ENCODE measurements at places on chromosomes 16 and 17.

DNA sequence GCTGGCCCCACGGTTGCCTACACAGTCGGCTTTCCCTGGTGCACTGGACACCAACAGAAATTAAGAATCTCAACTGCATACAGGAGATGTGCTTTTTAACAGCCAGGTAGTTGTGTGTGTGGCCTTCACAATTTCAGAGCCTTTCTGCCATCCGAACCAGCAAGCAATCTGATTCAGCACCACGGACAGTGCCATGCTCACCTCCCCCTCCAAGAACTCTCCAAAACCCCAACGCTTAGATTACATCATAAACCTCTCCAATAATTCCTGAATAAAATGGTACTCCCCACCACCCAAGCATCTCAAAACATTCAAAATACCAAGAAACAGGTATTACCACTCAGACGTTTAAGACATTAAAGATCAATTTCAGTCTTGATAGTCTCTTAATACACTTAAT, 31.8 kb downstream of the USP7 start:
- peak; percentile 72 for DNase-seq

DNA sequence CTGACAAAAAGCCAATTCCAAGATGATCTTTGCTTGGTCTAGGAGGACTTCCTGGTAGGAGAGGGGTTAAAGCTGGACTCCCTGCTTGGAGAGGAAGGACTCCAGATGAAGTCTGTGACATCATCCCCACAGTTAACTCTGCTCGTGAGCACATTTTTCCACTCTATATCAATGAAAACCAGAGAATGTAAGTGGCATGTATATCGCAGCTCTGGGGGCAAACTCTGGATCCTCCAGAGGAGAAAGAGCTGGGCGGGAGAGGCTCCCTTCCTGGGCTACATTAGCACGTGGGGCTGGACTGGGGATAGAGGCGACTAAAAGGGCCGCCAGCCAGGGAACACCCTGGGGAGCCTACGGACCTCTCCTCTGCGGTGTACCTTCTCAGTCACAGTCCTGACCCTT, 34.1 kb downstream of the HIC1 start:
- peak; percentile 56 for DNase-seq

DNA sequence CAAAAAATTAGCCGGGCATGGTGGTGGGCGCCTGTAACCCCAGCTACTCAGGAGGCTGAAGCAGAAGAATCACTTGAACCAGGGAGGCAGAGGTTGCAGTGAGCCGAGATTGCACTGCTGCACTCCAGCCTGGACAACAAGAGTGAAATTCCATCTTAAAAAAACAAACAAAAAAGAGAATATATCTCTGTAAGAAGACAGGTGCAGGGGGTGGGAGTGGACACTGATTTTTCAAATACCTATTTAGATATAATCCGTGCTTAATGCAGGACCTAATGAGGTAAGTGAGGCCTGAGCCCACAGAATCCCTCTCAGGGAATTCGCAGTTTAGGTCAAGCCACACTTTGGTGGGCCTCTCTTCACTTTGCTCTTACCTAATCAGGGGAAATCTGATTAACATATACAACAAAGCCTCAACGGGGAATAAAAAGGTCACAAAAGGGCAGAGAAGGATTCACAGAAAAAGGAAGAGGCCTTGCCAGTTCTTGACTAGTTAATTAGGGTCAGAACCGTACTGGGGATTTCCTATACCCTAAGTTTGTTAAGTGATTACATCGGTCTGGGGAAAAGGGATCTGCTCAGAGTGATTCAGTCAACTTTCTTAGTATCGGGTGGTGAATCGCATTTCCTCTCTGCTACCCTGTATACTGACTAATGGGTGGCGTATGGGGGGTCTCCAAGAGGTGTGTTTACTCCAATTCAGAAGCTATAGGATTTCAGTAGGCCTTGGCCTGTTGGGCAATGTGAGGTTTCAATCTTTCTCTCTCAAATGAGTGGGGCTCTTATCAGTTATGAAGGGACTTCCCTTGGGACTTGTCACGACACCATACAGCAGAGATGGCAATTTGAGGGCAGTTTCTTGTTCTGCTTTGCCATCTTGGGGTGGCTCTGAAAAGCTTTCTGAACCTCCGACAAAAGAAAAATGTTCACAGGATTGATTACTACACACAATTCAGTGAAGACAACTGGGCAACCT, 1.9 kb upstream of the NFAT5 start:
- no peak for DNase-seq

GRCh38 chr17:74972107-74972972, at the start of gene HID1:
HID1 (minus strand) TSS chr17:74972759; CDS start chr17:74972656, 103 bp downstream.
- DNase-seq = no peak

DNA sequence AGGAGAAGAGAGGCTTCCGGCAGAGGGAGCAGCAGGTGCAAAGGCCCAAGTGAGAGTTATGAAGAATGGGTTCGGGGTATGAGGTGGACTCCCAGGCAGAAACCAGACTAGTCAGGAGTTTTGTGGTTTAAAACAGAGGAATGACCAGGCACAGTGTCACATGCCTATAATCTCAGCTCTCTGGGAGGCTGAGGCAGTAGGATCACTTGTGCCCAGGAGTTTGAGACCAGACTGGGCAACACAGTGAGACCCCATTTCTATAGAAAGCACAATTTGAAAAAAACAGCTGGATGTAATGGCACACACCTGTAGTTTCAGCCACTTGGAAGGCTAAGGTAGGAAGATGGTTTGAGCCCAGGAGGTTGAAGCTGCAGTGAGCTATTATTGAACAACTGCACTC, 43.8 kb downstream of the C16orf78 start:
- no peak for DNase-seq

DNA sequence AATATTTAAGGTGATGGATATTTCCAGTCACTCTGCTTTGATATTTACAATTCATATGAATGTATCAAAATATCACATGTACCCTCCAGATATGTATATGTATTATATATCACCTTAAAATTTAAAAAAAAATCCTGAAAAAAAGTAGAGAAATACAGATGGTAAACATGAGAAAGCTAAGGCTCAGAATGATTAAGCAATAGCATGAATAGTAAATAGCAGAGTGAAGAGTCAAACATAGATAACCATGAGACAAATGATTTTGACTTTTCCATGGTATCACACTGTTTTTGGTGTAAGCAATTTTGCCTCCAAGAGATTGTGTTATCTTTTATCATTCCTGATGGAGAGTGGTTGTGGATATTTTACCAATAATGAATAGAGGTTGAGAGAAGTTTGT, 868.8 kb downstream of the CDH11 start:
- DNase-seq = no peak

- DNase-seq = peak; percentile 70
These were observed 23.2 kb downstream of the MXRA7 start for GRCh38 chr17:76687298-76688164.

- DNase-seq = no peak
These were observed 38.4 kb downstream of the BPTF start for GRCh38 chr17:67863624-67864247.

- DNase-seq = no peak
These were observed 22.5 kb downstream of the XPO6 start for GRCh38 chr16:28189245-28189644.

DNA sequence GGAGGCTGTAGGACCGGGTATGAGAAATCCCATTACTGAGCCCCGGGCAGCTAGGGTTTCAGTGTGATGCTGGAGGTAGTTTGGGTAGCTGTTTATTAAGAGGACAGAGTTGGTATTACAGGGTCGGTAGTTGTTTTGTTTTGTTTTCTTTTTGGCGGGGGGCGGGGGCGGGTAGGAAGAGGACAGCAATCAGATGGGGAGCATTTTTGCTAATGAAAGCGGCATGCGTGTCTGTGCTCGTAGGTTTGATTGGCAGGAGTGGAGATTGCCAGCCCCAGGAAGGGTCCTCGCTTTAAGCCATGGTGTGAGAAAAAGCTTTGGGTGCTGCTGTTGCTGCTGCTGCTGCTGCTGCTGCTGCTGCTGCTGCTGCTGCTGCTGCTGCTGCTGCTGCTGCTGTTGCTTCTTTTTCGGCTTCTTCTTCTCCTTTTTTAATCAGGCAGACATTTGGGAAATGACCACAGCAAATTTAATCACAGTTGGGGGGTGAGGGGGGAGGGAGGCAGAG, 498.5 kb upstream of the ZFHX3 start:
- no peak for DNase-seq

- no peak for DNase-seq
These were observed 7.8 kb downstream of the HSPB9 start for GRCh38 chr17:42130310-42130936.

- no peak for DNase-seq
These were observed 81.8 kb upstream of the RCVRN start for GRCh38 chr17:9986754-9987382.

DNA sequence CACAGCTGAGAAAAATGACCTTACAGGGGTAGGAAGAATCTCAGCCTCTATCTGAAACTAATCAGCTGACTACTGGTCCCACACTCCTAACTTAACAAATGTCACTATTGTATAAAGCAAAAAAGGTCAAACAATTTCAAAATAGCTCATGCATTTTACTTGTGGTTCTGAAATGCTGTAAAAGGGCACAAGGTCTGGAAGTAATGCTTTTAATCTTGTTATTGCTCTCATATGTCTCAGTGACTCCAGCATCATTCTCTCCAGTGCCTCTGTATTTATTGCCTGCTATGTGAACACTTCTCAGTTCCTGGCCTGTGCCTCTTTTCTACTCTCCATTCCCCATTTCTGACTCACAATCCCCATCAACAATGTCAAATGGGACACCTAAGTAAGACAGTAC, 937.7 kb downstream of the CDH11 start:
- no peak for DNase-seq

GRCh38 chr16:2032285-2033056, 5.8 kb downstream of the NHERF2 start:
- no peak for DNase-seq

GRCh38 chr16:11446566-11447119, 101.4 kb downstream of the RMI2 start:
- DNase-seq = no peak

DNA sequence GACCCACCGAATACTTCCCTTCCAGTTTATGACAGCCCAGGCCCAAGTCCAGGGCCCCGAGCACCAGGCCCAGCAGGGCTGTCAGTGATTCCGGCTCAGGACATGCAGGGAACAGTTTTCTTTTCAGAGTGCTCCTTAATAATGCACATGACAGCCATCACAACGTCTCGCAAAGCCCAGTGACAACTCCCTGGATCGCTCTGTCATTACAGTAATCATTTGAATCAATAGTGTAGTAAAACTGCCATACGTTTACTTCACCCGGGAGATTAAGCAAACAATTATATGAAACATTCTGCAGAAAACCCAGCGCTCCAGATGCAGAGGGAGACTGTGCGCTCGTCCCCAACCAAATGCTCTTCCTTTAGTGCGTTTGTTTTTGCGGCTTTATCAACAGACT, 162.6 kb upstream of the CDH13 start:
- no peak for DNase-seq

GRCh38 chr16:74865922-74866598, 91.4 kb upstream of the FA2H start:
- no peak for DNase-seq

GRCh38 chr17:56034197-56034635, 119.1 kb upstream of the ANKFN1 start:
- no peak for DNase-seq

DNA sequence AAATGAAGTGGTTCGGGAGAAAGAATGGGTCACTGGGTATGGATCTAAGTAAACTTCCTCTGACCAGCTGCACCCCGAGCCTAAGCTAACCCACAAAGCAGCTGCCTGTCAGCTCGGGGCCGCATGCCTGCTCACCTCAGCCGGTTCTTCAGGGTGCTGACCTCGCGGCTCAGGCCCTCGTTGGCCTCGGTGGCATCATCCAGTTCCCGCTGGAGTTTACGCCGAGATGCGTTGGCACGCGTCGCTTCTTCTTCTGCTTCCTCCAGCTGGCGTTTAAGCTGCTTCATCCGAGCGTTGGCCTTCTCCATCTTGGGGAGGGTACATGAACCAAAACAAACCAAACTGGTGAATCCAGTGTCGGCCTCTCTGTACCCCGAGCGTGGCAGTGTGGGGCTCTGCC, 41.1 kb downstream of the NDEL1 start:
- DNase-seq = no peak

GRCh38 chr16:56345406-56346050, 79.8 kb downstream of the AMFR start:
- no peak for DNase-seq

DNA sequence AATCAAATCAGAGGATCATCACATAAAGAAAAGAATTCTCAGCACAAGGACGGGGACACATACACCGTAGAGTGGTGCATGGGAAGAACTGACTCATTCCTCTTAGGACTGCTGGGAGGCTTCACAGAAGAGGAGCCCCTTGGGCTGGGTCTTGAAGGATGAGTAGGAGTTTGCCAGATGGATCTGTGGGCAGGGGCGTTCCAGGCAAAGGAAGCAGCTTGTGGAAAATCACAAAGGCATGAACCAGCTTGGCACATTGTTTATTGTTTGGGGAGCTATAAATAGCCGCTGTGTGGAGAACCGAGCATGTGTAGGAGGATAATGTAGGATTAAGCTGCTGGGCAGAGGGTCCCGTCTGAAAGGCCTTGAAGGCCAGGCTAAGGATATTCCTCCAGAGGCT, 5.1 kb upstream of the SLC16A11 start:
- no peak for DNase-seq

GRCh38 chr17:68910251-68910705, 44.9 kb downstream of the ABCA8 start:
- DNase-seq = no peak

DNA sequence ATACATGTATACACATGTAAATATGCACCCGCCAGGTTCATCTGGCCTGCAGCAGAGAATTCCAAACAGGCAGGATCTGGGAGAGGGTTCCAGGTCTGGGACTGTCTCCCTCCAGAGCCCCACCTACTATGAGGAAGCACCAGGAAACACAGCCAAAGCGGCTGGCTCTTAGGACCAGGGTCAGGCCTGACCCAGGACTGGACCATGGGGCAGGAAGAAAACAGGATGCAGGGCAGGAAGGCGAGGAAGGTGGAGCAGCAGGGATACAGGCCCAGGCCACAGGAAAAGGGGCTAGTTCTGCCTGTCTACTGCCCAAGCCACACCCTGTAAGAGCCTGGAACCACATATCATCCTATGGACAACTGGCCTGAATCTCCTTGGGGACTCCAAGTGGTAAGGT, 2.2 kb downstream of the HID1 start:
- DNase-seq = no peak

- DNase-seq = no peak
These were observed 1.9 kb upstream of the FAM20A start for GRCh38 chr17:68603027-68603426.

DNA sequence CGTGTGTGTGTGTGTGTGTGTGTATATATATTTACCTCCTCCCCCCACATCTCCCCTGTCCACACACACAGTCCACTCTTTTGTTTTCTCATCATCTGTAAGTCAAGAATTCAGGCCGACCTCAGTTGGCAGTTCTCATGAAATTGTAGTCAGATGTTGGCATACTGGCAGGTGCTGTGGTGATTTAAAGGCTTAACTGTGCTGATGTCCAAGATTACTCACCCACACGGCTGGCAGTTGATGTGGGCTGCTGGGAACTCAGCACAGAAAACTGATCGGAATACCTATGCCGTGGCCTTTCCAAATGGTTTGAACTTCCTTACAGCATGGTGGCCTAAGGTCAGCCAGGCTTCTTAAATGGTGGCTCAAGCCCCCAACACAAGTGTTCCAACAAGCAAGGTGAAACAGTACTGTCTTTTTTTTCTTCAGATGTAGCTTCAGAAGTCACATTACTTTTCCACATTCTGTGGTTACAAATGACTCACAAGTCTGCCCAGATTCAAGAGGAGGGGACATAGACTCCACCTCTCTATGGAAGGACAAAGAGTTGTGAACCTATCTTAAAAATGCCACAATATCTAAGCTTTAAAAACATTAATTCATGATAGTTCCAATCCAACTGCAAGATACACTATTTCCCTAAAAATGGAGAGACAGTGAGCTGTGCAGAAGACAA, 198.5 kb upstream of the HS3ST4 start:
- DNase-seq = no peak
